ENCODE measurements at places on chromosomes 5 and 9.

DNA sequence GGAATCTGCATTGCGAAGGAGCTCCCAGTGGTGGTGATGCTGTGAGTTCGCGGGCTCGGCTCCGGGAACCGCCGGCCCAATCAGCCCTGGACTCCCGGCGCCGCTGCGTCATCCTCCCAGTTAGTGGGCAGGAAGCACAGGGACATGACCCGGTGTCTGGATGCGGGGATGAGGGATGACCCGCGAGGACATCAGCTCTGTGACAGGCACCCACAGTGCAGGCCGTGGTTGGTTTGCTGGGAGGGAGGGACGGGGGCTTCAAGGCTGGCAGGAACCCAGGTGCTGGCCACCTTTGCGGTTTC, 996 bp downstream of the NXNL2 start:
- DNase-seq: no peak

GRCh38 chr5:168114444-168115017, 176.9 kb upstream of the WWC1 start:
- peak; percentile 39 for DNase-seq

DNA sequence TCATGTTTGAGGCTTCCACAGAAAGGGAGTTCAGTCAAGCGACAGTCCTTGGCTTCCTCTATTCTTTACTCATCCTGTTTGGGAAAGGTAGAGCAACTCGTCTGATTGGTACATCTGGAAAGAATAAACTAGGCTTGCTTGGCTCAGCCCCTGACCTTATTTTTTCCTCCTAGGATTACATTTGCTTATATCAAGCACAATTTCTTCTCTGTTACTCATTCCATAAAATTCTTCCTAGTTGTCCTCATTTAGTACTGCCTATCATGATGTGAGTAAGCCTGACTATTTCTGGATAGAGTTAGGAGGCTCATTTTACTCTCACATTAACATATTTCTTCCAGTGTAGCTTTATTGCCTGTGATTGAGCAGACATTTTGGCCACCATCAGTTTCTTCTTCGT, 10.9 kb upstream of the CARNMT1 start:
- no peak for DNase-seq

DNA sequence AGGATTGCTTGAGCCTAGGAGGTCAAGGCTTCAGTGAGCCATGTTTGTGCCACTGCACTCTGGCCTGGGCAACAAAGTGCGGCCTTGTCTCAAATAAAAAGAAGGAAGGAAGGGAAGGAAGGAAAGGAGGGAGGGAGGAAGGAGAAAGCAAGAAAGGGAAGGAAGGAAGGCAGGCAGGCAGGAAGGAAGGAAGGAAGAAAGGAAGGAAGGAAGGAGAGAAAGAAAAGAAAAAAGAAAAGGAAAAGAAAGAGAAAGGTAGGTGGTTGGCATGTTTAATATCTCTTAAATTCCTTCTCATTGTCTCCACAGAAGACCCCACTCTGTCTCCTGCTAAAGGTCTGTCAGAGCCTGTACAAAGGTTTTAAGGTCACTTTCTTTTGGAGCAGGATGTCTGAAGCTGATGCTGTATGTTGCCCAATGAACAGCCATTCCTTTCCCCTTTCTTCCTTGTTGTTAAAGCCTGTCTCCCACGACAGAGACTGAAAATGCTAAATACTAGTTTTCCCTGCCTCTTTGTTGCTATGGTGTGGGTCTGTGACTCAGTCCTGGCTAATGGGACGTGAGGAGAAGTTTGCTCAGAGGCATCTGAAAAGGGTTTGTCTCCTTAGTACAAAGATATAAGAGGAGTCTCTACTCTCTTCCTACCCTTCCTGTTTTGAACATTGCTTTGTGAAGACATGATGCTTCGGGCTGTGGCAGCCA, 213.3 kb downstream of the PCSK1 start:
- no peak for DNase-seq

DNA sequence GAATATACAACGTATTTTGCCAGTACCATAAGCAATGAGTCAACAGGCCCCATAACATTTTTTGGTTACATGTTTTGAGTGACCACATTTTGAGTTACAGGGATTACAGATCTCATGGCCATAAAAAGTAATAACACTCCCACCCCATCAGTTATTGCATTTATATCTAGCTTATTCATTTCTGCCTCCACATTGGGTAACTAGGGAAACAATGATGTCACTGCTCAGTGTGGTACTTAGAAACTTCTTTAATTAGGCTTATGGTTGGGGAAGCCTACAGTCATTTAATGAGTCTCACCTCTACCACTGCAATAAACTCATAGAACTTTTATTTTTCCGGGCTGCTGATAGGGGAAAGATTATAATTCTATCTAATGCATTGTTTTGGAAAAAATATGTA, 39.9 kb upstream of the SMIM15 start:
- DNase-seq: no peak

- no peak for DNase-seq
Measured at GRCh38 chr9:123997665-123998277, 13.8 kb upstream of the LHX2 start.

GRCh38 chr5:1563051-1563461, 39.3 kb upstream of the LPCAT1 start:
- no peak for DNase-seq

DNA sequence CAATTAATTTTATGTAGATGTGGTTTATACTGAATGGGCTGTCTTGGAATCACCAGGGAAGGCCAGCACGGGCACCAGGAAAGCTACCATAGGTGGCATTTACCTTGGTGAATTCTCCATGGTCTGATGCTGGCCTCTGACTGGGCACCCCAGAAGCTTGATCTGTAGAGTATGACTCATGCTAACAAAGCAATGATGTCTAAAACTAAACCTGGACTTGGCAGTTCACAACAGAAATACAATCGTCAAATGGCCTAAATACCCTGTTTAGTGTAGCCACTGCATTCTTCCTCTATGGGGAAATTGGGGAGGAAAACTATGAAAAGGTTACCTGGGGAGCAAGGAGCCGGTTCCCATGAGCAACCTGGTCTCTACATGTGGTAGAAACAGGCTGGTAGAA, 98.0 kb downstream of the ATPSCKMT start:
- DNase-seq: no peak

DNA sequence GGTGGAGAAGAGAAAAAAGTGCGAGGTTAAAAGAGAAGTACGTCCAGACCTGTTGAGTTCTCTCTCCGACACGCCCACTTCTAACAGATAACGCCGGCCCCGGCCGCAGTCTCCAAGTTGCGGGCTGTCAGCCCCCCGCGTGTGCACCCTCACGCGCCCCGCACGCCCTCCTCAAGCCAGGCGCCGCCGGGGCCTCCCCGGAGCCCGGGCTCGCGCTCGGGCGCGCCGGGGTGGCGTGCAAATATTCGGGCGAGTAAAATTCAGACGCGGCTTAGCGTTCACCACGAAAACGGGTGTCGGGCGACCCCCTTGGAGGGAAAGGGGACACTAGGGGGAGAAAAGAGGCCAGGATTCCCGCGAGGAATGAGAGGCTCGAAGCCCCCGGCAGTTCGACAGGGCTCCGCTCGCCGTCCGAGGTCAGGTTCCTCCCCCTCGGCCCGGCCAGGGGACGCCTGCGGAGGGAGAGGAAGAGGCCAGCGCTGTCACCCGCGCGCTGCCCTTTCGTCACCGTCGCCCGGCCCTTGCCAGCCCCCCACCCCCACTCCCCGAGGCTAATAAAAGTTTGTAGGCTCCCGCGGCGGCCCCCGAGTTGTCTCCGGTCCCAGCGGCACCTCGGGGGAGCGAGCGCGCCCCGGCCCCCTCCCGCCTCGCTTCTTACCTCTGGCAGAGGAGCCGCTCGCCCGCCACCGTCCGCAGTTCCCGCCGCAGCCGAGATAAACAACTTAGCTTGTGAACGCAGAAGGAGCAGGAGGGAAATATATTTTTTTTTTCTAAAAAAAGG, 743 bp downstream of the NR3C1 start:
- peak; percentile 28 for DNase-seq

DNA sequence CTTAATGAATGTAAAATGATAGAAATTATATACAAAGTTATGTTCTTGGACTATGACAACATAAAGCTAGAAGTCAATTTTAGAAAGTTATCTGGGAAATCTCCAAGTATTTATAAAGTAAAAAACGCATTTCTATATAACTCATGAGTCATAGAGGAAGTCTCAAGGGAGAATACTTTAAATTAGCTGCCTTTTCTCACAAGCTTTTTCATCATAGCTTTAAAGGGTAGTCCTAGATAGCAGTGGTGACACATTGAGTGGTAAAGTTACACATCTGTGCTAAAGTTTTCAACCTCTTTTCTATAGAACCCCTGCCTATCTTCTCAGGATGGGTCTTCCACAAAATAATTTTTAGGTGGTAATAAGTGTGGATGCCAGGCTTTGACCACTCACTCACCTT, 598.3 kb upstream of the FAM174A start:
- DNase-seq: no peak

GRCh38 chr5:135031813-135032694, 2.0 kb downstream of the PITX1 start:
- no peak for DNase-seq

DNA sequence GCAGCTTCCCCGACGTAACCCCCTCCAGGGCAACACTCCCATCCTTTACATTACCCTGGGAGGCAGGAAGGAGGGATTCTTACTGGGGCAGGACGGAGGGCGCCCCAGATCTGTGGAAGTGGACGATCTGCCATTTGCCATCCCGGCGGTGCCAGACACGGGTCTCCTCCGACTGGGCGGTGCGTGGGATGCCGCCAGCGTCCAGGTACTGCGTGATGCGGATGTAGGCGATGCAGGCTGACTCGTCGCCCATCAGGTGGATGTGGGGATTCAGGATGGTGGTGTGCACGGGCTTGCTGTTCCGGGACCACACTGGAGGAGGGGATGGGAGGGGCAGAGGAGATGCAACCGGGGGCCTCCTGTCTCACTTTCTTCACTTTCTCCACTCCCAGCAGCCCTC, 33.0 kb downstream of the SLC6A7 start:
- DNase-seq: no peak

DNA sequence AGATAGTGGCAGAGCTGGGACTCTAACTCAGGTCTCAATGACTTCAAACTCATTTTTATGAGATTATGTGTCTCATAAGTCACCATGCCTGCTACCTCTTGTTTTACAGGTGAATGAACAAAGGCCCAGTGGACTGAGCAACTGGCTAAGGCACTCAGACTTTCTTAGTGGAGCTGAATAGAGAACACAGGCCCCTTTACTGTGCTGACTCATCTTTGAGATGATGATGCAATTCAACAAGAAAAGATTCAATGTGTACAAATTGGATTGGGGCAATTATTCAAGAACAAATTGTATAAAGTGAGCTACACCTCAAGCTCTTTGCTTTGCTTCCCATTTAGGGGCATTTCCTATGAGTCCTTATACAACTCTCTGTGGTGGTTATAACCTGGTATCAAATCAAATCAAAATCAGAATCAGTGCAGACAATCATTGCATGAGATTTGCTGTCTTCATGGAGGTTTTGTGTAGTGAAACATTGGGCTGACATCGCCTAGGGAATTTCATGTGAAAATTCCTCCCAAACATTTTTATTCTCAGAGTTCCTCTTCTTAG, 84.3 kb upstream of the PPP2R2B start:
- no peak for DNase-seq

GRCh38 chr9:65435464-65435863, 150.5 kb upstream of the FOXD4L5 start:
- DNase-seq: no peak

DNA sequence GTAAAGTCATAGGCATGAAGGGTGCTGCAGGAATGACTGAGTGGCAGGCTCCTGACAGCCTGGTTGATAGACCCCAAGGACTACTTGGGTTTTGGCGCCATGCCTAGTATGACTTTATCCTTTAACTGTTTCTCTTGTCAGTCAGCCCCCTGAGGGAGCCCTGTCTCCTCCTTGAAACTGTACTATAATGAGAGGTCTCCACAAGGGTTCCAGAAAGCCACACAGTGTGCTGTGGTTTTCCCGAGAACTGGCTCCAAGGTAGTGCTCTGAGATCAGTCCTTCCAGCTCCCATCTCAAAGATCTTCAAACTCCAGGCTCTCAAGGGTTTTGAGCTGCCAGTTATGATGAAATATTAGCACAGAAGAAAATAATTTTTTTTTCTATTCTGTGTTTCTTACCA, 26.7 kb upstream of the TNC start:
- no peak for DNase-seq

DNA sequence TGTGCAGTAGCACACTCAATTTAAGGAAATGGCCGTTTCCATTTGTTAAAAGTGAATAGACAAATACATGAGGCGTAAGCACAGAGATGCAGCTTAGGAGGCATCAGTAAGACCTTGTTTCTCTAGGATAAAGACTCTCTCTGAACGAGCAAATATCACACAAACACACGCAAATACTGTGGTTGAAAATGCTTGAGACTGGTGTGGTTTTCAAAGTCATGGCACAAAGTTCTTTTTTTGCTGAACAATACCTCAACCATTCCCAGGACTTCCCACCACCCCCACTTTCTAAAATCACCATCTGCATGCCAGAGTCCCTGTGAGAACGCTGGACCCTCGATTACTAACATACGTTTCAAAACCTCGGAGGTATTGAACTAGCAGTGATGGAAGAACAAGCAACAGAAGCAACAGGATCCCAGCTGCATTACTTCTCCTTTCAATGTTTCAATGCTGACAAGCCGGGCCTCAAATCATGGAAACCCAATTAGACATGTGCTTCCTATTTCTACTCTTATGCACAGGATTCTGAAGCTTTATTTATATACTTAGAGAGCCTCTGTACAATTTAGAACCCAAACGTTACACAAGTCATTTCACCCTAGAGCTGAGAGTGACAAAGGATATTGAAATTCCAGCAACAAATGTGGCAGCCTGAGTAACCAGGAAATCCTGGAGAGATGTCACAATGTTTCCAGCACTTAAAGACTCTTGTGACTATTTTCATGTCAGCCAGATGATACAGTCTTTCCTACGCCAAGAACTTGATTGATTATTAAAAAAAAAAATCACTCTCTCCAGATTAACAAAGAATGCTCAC, 63.9 kb downstream of the CDC14B start:
- DNase-seq: no peak

GRCh38 chr5:100456615-100457014, 78.6 kb upstream of the FAM174A start:
- DNase-seq: no peak

DNA sequence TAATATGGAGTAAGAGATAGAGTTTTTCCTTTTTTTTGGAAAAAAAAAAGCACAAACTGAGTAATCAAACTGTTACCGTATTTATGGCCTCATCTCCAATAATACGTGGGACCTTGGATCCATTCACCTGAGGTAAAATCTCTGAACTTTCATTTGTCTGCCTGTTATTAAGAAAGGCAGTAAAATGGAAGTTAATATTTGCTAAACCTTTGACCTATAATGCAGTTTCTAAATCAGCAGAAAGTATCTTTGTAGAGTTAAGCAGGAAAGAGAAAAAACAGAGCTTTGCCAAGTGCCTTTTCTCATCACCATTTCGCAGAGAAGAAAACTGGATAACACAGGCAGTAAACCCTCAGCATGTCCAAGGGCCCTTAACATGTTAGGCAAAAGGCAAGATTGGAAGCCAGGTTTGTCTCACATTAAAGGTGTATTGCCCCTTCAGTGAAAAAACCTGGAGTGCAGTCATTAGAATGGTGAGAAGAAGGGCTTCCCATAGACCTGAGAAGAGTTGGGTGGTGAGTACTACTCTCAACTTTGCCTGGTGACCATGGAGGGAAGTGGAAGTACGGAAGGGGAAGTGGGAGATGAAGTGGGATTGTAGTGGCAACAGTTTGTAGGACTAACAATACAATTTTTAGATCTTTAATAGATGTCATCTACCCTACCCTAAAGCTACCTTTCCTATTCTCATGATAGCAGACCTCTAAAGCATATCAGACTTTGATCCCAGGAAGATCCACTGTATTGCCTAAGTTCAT, 65.4 kb upstream of the GRAMD2B start:
- no peak for DNase-seq
